ENCODE measurements at places on chromosomes 5 and 9.
A peak's percentile ranks its signal among the peaks of the same experiment; 100 is the strongest.

- DNase-seq, result no peak
Measured at GRCh38 chr5:130126746-130127145, 222.5 kb downstream of the CHSY3 start.

DNA sequence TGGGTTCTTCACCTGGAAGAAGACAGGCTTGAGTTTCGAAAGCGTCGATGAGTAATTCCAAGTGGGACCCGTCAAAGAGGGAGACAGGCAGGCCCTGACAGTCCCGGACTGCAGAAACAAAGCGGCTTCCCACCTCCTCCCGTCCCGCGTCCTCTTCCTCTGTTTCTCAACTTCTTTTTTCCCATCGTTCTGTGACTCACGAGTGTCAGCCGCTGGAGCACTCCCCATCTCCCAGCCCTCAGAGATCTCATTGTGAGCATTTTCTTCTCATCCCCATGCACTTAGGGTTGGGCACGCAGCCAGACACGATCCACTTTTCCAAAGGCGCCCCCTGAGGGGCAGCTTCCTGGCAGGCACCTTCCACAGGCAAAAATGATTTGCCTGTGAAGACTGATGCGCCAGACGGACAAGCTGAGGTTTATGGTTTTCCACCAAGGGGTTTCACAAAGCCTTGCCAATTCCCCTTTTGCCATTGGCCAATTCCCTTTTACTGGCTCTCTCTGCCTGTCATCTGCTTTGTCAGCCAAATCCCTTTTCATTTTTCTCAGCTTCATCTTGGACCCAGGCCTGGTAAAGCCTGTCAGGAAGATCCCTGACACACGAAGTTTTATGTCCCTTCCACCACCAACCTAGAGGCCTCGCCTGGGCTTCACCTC, 86.5 kb upstream of the ANKRD55 start:
- DNase-seq, result peak; percentile 66

DNA sequence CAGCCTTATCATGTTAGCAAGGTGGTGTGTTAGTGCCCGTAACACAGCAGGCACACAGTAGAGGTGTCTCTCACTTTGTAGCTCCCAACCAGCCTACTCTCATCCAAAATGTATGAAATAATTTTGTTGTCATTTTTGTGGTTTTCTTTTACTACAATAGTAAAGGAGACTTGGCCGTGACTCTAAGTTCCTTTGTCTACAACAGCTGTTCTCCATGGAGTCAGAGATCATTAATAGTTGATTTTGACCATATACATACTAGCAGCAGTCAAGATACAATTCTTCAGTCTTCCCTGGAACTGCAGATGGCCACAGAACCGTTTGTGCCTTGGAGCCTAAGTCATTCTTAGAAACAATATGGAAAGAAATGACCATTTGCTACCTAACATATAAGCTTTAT, 567.1 kb downstream of the TLR4 start:
- no peak for DNase-seq

GRCh38 chr5:98938464-98938863, 9.7 kb upstream of the CHD1 start:
- DNase-seq, result no peak

- no peak for DNase-seq
Measured at GRCh38 chr5:170554521-170555267, 50.9 kb downstream of the KCNIP1 start.

DNA sequence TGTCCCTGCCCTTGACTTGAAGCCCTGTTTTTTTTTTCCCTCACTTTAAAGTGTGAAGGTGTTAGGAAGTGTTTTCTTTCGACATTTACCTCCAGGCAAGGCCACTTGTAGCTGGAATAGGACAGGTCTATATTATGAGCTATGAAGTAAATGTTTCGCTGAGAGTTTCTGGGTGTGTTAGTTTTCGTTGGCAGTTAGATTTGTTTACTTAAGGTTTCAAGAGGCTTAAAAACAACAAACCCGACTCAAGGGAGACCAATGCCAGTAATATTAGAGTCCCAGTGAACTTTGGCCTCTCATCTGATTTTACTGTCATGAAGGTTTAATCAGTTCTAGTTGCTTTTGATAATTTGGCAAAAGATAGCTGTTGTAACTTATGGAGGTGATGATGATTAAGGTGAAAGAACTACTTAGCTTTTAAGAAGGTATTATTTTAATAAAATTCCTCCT, 25.2 kb downstream of the OCLN start:
- peak; percentile 47 for DNase-seq

- peak; percentile 8 for DNase-seq
Measured at GRCh38 chr9:122212473-122213004, 16.2 kb downstream of the LHX6 start.
